ENCODE measurements at places on chromosomes 5 and 9.

- no peak for DNase-seq
Measured at GRCh38 chr9:130276121-130276520, 10.6 kb downstream of the HMCN2 start.

DNA sequence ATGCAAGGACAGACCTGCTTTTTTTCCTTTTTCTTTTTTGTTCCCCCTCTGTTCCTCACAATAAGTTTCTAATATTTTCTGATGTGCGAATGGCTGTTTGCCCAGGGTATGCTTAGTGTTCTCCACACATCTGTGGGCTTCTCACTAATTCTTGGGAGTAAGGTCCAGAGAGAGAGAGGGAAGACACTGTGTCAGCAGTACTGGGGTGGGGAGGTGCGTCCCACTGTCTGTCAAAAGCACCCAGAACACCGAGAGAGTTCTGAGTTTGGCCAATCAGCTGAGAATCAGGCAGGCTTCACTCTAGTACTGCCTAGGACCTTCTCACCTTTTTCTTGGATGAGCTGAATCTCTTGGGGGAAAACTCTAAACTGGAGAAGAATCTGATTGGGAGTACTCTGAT, 61.8 kb downstream of the ELL2 start:
- no peak for DNase-seq

DNA sequence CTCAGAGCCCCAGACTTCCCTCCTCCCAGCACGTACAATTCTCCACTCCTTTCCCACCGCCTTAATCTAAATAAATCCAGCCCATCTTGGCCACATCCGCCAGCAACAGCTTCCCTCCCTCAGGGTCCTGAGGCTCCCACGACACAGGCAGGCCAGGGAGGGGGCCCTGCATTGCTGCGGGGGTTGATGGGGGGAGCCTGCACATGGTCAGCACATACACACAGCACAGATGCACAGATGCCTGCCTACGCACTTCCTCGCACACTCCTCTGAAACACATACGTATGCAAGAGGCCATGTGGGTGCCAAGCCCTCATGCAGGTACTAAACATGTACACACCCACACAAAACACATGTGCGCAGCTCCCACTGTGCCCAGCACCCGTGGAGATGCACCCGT, 14.8 kb downstream of the PDGFRB start:
- DNase-seq = no peak

DNA sequence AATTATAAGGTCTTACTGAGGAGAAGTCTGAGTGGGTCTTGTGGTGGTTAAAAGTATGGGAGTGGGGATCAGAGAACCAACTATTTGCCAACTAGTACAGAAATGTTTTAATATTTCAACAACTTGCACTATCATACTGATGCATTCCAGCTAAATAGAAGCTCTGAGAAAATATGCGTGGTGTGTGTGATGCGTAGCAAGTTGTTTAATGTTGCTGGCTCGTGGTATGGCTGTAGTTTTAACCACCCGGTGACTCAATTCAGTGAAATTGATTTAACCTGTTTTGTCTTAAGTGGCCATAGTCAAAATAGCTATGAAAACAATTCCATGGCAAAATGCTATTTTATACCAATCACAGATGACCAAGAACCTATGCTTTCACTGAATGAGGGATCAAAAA, 176.5 kb upstream of the SLC24A2 start:
- DNase-seq = no peak

- no peak for DNase-seq
Measured at GRCh38 chr9:20980832-20981455, 50.5 kb downstream of the HACD4 start.

DNA sequence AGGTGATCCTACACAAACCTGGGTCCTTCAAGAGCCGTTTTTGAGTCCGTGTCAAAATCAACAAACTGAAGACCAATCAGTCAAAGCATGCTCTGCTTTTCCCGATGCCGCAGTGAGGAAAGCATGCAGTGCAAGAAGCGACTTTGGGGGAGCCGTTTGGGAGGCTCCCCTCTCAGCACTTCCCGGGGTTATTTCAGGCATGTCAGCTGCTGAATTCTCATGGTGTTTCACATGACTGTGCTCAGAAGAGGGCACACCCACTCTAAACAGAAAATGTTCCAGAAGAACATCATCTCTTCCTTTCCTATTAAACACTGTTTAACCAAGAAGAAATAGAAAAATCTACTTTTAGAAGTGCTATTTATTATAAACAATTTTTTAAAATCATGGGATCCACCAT, 125.5 kb downstream of the EPB41L4A start:
- DNase-seq = no peak

GRCh38 chr5:2741956-2742355, 9.5 kb downstream of the IRX2 start:
- no peak for DNase-seq

GRCh38 chr5:151022511-151023018, 2.2 kb downstream of the GPX3 start:
- no peak for DNase-seq

DNA sequence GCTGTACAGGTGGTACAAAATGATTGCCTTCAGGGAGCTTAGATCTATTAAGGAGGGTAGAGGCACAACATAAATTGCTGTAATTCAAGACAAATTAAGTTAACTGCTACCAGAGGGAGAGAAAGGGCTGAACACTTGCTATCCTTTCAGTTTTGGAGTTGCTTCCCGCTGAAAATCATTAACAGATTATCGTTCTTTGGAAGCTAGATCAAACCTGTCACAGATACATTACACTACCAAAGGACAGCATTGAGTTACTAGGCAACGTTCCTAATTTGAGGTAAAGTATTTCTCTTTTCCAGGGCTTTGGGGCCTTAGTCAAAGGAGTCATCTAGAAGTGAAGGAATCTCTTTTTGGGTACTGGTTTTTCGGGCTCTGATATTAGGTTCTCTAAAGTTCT, 84.7 kb upstream of the DHFR start:
- no peak for DNase-seq

- DNase-seq = no peak
Measured at GRCh38 chr5:37867654-37868053, 27.8 kb upstream of the GDNF start.

DNA sequence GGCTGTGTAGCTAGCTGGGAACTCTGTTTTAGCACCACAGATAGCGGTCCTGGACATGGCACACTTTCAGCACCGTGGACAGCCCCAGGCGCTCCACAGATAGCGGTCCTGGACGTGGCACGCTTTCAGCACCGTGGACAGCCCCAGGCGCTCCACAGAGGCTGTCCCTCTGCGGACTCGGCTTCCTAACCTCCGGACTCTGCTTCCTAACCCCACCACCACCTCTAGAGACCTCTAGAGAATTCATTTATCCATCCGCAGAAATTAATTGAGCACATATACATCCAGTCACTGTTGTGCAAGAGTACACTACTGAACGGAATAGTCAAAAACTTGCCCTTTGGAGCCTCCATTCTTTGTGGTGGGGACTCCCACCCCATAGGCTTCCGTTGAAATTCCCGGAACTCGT, 27.4 kb downstream of the UNC5A start:
- DNase-seq = peak; percentile 51

DNA sequence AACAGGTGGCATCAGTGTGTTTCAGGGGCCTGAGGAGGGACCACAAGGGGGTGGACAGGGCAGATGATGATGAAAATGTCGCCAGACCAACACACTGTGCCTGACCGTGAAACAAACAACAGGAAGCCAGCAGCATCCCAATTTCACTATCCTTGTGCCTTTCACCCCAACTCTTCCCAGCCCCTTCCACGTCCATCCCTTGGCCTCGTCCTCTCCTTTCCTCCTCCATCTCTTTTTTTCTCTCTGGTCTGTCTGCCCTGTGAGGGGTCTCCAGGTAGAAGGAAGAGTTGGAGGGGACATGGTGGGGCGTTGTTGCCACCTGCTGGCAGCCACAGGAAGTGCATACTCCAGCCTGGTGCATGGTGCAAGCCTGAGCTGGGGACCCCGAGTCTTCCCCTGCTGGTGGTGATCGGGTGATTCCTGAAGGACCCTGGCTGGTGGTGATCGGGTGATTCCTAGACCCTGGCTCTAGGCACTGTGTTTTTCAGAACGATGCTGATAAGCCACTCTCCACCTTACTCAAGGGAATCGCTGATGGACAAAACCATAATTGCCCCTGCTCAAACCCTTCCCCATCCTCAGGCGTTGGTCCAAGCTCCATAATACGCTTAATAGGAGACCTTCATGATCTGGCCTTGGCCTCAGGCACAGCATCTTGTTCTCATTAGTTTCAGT, 21.7 kb upstream of the NSD1 start:
- DNase-seq = peak; percentile 83

DNA sequence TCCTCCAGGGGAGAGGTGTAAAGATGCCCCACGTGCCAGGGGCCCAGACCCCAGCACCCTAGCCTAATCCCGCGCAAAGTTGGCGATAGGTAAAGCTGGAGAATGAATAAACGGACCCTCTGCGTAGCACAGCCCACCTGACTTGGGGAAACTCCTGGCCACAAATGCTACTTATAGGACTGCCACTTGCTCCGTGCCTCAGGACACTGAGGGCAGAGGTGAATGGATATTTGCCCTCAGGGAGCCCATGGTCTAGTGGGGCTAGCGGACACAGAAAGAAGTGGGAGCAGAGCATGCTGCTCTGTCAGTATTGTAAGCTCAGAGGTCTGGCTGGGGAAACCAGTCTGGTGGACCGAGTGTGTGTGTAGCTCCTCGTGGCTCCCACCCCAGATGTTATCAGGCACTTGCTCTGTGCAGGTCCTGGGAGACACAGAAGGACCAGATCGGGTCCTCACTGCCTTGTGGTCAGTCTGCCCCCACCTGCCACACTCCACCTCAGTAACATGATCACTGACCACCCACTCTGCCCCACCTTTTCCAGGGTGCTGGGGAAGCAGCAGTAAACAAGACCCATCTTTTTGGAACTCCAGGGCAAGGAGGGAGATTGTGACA, 841 bp downstream of the GRK6 start:
- DNase-seq = no peak

DNA sequence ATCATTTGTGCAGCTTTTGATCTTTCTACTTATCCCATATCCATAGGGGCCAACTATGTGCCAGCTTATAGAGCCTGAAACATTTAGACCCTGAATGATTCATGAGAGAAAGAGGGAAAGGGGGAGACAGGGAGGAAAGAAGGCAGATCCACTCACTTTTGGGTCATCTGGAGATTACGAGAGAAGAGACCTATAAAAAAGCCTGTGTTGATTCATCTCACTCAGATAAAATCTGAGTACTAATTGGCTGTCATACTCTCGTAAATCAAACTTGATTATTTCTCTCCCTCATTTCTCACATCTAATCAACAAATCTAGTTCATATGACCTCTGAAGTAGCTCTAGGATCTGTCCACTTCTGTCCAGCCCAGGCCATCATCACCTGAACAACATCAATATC, 137.1 kb downstream of the ARL15 start:
- DNase-seq = no peak

DNA sequence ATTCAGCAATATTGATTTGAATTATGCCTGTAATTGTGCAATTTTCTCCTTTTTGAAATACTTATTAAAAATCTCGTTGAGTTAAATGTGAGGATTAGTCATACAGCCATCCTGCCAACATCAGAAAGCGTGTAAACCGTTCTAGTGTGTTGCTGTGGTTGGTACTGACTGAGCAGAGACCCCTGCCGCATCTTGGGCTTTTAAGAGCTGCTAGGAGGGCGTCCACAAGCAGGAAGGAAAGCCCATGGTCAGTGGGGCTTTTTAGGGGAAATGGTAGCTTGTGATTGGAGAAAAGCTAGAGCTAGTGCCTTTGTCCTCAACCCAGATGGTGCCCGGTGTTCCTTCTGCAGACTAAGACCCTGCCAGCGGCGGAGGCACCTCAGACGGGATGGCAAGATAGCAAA, 1.3 kb downstream of the SDHA start:
- DNase-seq = no peak

Measured in germinal center (tissue), 1 donor.